ENCODE measurements at places on chromosomes 7 and 10. TPM values are rescaled to one million over a fixed set of nuclear protein-coding genes. Genes with fewer than 3 reads are reported as not detected.

- H3K27me3 ChIP-seq, result no peaks in the 10 kb centered on the region
- no peak overlapping the region for H3K27ac ChIP-seq
- H3K36me3 ChIP-seq, result no peaks in the 10 kb centered on the region
- no peak overlapping the region for H3K4me3 ChIP-seq
- peaks cover 8% of the 10 kb centered on the region for H3K4me1 ChIP-seq
- peak; percentile 42 for DNase-seq
Measured at GRCh38 chr10:77919713-77920108, 6.8 kb downstream of the DLG5 start.

DNA sequence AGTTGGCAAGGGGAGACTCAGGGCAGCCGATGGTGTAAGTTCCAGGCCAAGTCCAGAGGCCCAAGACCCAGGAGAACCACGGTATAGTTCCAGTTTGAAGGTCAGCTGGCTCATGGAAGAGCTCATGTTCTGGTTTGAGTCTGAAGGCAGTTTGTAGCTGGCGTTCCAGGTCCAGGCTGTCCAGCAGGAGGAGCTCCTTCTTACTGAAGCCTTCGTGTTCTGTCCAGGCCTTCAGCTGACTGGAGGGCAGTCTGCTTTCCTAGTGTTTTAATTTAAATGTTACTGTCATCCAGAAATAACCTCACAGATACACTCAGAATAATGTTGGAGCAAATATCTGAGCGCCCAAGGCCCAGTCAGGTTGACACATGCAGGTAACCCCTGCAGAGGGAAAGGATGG lies 4.2 kb downstream of the SUN1 start:
- H3K36me3 ChIP-seq, result peaks cover 8% of the 10 kb centered on the region
- peak overlapping the region; percentile 24 for H3K27ac ChIP-seq
- H3K4me1 ChIP-seq, result peaks cover 25% of the 10 kb centered on the region
- no peaks in the 10 kb centered on the region for H3K27me3 ChIP-seq

- no peaks in the 10 kb centered on the region for H3K36me3 ChIP-seq
- DNase-seq, result peak; percentile 88
- no peak overlapping the region for H3K4me3 ChIP-seq
- H3K4me1 ChIP-seq, result peaks cover 15% of the 10 kb centered on the region
- H3K27ac ChIP-seq, result no peak overlapping the region
Measured at GRCh38 chr10:73953665-73954064, 42.7 kb downstream of the PLAU start.

DNA sequence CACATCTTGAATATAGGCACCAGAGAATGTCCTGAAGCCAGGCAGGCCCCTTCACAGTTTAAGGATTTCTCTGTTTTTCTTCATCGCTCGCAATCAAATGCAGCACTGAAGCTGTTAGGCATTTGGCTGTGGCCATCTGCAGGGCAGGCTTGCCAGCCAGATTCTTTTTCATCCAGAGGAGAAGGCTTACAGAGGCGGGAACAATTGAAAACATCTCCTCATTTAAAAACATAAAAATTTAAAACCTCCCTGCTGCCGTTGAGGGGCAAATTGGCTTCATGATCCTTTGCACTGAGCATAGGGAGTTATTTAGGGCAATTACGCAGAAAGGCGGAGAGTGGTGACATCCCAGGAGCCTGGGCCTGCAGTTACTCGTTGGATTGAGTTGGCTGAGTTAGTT lies 500.0 kb downstream of the TYW1 start:
- no peak for DNase-seq
- no peak overlapping the region for H3K4me3 ChIP-seq
- no peak overlapping the region for H3K27ac ChIP-seq
- H3K4me1 ChIP-seq, result no peaks in the 10 kb centered on the region
- no peaks in the 10 kb centered on the region for H3K27me3 ChIP-seq
- no peaks in the 10 kb centered on the region for H3K36me3 ChIP-seq

- H3K27ac ChIP-seq, result no peak overlapping the region
- H3K4me1 ChIP-seq, result no peaks in the 10 kb centered on the region
- no peak for DNase-seq
Measured at GRCh38 chr10:37930423-37930822, 46.0 kb downstream of the ZNF25 start.

DNA sequence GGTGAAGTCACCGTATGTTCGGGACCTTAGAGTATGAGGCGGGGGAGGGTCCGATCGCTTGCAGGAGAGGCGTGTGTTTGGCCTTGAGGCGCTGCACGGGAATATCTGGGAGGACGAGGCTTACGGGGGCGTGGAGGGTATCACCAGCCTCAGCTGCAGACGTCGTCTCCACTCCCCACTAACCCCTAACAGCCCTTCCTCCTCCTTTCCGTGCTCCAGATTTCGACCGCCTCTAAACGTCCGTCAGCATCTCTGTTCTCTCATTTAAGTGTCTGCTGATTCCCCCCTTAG lies 23.5 kb upstream of the ZNF12 start:
- peaks cover 9% of the 10 kb centered on the region for H3K4me1 ChIP-seq
- peaks cover 12% of the 10 kb centered on the region for H3K36me3 ChIP-seq
- peak overlapping the region; percentile 82 for H3K4me3 ChIP-seq
- peak overlapping the region; percentile 89 for H3K27ac ChIP-seq

GRCh38 chr10:95211606-95212279 lies 17.7 kb downstream of the ACSM6 start:
- no peaks in the 10 kb centered on the region for H3K27me3 ChIP-seq
- no peaks in the 10 kb centered on the region for H3K4me1 ChIP-seq
- DNase-seq, result no peak

DNA sequence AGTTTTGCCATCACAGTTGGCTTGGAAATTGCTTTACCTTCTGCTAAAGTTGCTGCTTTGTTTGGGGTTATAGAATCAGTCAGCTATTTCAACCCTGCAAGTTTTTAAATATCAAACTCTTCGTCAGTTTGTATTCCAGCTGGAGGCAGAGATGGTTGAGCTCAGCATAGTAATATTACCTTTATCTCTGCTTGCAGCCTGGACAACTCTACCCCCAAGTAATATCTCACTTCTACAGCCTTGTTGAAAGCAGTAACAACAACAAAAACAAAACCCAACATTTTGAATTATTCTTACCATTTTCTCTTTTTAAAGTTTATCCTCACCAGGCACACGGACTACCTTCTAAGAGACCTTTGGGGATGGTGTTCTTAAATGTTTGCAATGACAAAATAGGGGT lies 239.1 kb upstream of the PHF14 start:
- no peaks in the 10 kb centered on the region for H3K36me3 ChIP-seq
- H3K27me3 ChIP-seq, result no peaks in the 10 kb centered on the region
- no peak overlapping the region for H3K4me3 ChIP-seq
- no peak overlapping the region for H3K27ac ChIP-seq

DNA sequence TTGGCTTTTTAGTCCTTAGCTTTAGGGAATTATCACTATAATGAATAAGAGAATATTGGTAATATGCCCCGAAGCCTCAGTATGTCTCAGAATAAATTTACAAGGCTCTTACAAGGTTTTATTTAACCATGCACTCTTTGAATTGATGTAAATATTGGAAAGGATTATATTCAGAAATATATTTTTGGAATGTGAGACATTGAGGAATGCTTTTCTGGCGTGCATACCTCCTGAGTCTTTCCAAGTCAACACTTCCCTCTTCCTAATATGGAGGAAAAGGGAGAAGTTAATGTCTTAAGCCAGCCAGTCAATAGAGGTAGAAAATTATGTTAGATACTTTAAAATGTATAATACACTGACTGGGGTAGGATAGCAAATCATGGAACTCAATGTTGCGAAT lies 1.2 kb upstream of the OR2F1 start:
- no peaks in the 10 kb centered on the region for H3K4me1 ChIP-seq
- H3K27ac ChIP-seq, result no peak overlapping the region
- H3K27me3 ChIP-seq, result no peaks in the 10 kb centered on the region
- no peak overlapping the region for H3K4me3 ChIP-seq
- DNase-seq, result no peak
- H3K36me3 ChIP-seq, result no peaks in the 10 kb centered on the region

DNA sequence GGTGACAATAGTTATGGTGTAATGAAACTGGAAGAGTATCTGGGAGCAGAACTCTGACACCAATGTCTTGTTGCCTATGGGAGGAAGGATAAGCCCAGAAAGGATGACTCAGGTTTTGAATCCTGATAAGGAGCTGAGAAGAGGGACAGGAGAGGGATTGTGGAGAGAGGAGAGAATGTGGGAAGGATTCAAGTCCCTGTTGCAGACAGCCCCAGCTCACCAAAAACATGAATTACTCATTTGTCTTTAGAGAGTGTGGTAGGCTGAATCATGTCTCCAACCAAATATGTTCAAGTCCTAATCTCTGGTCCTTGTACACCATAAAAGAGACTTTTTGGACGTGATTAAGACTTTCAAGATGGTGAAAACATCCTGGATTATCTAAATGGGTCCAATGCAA lies 206.9 kb upstream of the PHYHIPL start:
- H3K27me3 ChIP-seq, result no peaks in the 10 kb centered on the region
- no peaks in the 10 kb centered on the region for H3K4me1 ChIP-seq
- no peak overlapping the region for H3K27ac ChIP-seq
- no peaks in the 10 kb centered on the region for H3K36me3 ChIP-seq
- no peak for DNase-seq

DNA sequence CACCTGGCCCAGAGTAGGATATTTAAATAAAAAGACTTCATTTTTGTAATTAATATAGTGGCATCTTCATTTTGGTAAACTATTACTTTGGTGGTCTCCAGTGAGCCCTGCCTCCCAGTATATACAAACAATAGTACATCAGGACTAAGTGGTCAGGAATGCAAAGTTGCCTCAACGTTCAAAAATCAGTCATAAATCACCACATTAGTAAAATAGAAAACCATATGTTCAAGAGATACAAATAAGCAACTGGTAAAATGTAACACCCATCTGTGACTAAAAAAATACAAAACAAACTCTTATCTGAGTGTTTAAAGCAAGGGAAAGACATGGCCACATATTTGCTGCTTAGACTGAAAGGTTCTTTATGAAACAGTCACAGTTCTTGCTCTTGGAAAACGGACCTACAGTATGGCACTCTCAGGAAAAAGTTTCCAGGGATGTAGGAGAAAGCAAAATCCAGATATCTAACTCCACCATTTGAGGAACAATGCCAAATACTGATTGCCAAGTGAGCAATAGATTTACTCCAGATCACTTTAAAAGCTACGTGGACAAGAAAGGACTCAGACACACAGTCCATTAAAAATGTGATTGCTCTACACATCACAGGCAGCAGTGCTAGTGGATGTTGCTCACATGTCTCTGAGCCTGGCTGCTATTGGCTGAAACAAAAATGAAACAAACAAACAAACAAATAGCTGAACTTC lies 15.1 kb upstream of the RHOBTB1 start:
- H3K36me3 ChIP-seq, result no peaks in the 10 kb centered on the region
- no peak overlapping the region for H3K27ac ChIP-seq
- peak; percentile 30 for DNase-seq
- no peak overlapping the region for H3K4me3 ChIP-seq
- no peaks in the 10 kb centered on the region for H3K4me1 ChIP-seq

DNA sequence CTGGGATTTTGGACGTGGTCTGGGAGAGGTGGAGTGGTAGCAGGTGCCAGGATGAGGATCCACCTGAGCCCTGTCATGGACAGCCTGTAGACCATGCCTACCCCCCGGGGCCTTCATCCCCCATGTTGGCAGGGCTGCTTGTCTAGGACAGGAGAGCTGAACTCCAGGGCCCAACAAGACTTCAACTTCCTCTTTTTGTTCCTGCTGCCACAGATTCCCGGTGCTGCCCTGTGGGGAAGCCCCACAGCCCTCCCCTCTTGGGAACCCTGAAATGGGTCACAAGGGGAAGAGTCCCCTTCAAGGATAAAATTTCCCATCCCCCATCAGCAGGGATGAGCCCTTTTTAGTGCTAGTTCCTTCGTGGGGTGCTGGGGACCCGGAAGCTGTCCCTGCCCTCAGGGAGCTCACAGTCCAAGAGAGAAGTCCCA lies 1.3 kb upstream of the CUEDC2 start:
- H3K4me1 ChIP-seq, result peaks cover 10% of the 10 kb centered on the region
- no peak for DNase-seq
- H3K4me3 ChIP-seq, result no peak overlapping the region

GRCh38 chr7:138079137-138079536 lies 2.9 kb downstream of the AKR1D1 start:
- no peaks in the 10 kb centered on the region for H3K4me1 ChIP-seq
- H3K4me3 ChIP-seq, result no peak overlapping the region
- no peak for DNase-seq
- no peak overlapping the region for H3K27ac ChIP-seq
- no peaks in the 10 kb centered on the region for H3K27me3 ChIP-seq

DNA sequence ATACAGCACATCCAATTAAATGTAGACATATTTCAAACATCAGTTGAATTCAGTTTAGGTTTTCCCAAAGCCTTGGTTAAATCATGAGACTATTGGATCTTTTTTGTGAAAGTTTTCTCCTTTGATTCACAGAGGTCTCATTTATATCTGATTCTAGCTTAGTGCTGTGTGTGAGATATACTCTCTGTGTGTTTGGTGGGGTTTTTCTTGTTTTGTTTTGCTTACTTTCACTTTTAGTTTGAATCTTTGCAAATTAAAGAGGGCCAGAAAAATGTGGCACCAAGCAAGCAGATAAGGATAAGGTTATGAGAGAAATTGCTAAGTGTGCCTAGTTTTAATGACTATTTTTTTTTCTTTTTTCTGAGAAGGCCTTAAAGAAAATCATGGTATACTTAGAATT lies 12.6 kb upstream of the OR6B1 start:
- no peak overlapping the region for H3K27ac ChIP-seq
- no peaks in the 10 kb centered on the region for H3K27me3 ChIP-seq
- no peak overlapping the region for H3K4me3 ChIP-seq
- no peaks in the 10 kb centered on the region for H3K4me1 ChIP-seq

DNA sequence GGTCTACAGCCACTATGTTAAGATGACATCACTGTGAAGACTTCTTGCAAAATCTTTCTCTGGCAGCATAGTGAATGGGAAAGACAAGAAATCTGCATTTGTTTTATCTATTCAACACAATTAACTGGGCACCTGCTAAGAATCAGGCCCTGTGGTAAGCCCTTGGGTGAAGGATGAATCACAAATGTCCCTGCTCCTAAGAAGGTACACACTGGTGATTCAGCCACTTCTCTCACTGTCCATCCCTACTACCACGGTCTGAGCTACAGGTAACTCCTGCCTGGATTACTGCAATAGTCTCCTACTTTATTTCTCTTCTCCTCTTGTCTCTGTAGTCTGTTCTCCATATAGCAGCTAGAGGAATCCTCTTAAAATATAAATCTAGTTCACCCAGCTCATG lies 116.1 kb downstream of the HIBADH start:
- no peak for DNase-seq
- H3K4me3 ChIP-seq, result no peak overlapping the region
- no peak overlapping the region for H3K27ac ChIP-seq

The KIF11 gene
- 7.1 TPM for polyA plus RNA-seq

The ENTPD1 gene
- 1.6 TPM for polyA plus RNA-seq

The C7orf57 gene
- polyA plus RNA-seq, result not detected

The FGFR2 gene
- 47.5 TPM for polyA plus RNA-seq

The HECTD2 gene
- polyA plus RNA-seq, result 8.2 TPM

The RPA3 gene
- polyA plus RNA-seq, result 87.3 TPM

The MPLKIP gene
- 79.5 TPM for polyA plus RNA-seq

The CCDC172 gene
- not detected for polyA plus RNA-seq

The CTAGE8 gene
- 0.21 TPM for polyA plus RNA-seq

All from cardiac muscle cell (in vitro differentiated cells and primary cell).